Left renal pelvis (tissue), 4 donors: ENCODE measurements at places on chromosomes 2 and 18. TPM values are rescaled to one million over a fixed set of nuclear protein-coding genes. Genes with fewer than 3 reads are reported as not detected.
A peak's percentile ranks its signal among the peaks of the same experiment; 100 is the strongest.

DNA sequence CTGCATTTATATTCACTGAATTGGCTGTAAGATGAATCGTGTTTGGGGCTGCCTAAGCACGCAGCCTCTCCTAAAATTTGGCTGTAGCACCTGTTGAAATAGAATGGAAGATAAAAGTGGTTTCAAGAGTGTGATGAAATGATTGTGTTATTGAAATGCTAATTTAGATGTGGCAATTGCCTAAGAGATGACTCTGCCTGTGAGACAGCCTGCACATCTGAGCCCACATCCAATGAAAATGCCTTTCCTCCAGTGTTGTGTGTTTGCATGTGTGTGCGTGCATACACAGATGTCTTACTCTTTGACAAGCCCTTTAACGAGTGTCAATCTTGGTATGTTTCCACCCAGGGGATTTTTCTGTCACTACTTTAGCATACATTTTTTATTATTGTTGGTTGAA is 346.9 kb downstream of the MEIS1 start:
- no peak for DNase-seq

DNA sequence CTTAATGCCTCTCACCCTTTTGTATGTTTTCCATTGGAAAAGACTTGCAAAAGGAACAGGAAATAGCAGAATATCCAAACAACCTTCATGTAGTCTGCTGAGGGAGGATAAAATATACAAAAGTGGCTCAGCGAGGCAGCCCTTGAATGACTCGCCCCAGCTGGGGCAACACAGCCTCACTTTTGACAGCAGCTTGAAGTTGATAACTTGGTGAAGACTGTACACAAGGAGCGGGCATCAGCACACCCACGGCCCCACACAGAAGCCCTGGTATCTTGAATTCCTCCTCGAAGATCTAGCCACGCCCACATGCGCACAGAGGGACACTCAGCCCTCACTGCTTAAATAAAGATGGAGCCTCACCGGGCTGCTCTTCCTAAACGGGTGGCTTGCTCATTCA is 161.0 kb downstream of the IRS1 start:
- no peak for DNase-seq

DNA sequence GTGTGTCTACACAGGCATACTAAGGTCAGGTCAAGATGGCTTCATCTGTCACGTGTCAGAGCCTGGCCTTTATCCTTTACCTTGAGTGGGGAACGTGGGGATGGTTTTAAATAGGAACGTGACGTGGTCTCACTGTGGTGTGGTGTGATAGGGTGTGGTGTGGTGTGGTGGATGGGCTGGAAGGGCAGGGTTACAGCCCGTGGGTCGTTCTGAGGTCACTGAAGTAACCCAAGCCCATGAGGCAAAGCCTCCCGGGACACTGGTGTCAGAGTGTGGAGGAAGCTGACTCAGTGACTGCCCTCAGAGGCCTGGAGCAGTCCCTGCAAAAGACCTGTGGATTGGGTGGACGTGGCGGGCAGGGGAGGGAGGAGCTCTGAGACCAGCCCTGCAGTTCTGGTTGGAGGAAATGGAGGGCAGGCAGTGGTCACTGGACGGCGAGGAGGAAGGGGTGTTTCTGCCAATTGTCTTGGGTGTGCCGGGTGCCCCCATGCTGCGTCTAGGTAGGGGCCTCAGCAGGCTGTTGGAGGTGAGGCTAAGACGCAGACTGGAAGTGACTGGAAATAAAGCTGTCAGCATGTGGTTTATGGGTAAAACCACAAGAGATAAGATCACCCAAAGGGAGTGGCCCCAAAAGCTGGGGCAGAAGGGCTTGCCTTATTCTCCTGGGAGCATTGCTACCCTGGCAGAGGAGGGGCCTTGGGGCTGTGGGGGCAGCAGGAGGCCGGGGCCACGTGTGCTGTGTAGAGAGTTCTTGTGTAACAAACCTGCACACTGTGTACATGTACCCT is 84.8 kb downstream of the SH3RF3 start:
- no peak for DNase-seq

DNA sequence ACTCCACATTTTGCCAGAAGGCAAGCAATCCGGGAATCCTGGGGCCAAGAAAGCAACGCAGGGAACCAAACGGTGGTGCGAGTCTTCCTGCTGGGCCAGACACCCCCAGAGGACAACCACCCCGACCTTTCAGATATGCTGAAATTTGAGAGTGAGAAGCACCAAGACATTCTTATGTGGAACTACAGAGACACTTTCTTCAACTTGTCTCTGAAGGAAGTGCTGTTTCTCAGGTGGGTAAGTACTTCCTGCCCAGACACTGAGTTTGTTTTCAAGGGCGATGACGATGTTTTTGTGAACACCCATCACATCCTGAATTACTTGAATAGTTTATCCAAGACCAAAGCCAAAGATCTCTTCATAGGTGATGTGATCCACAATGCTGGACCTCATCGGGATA is 26.8 kb downstream of the B3GNT2 start:
- DNase-seq = no peak

The ARHGAP28 gene
- 69.6 TPM for polyA plus RNA-seq

The SERPINB7 gene
- 0.92 TPM for polyA plus RNA-seq

DNA sequence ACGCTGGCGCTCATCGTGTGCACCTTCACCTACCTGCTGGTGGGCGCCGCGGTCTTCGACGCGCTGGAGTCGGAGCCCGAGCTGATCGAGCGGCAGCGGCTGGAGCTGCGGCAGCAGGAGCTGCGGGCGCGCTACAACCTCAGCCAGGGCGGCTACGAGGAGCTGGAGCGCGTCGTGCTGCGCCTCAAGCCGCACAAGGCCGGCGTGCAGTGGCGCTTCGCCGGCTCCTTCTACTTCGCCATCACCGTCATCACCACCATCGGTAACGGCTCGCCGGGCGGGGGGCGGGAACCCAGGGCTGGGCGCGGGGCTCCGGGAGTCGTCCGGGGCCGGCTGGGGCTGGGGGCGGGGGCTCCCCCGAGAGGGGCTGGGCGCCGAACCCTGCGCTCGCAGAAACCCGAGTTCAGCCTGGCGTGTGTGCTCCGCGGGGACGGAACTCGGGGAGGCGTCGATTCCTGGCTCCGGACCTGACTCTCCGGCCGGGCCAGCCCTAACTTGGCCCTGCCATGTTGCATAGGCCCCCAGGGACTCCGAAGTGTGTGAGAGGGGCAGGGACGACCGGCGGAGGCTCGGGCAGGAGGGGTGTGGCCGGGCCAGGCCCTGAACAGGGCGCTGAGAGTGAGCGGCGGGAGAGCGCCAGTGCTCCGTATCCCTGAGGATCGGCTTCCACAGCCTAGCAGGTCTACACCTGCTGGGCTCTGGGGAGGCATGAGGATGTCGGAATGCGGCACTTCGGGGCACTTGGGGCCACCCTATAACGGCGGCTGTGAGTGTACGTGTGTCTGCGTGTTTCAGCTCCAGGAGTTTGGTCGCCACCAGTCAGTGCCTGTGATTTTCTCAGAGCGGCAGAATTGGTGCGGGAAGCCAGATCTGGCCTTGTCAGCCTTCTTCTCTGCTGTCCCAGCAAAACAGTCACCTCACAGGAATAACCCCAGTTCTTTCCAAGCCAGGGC is 651 bp downstream of the KCNK3 start:
- DNase-seq = no peak

The HSBP1L1 gene
- polyA plus RNA-seq = 18.4 TPM

DNA sequence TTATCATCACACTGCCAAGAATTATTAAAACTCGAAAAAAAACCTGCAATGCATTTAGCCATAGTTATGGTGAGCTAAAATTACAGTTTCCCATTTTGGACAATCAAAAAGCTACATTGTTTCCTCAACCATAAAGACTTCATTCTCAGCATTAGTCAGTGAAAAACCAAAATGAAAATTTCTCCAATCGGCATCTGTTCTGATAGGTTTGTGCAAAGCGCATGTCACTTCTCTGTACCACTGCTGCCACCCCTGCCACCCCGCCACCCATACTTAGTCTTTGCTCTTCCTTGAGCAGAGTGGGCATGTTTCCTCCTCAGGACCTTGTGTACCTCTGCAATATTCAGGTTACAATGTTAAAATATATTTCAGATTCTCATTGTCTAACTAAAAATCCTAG is 7.1 kb upstream of the ZBTB14 start:
- DNase-seq = no peak

The CFAP65 gene
- polyA plus RNA-seq = 0.20 TPM

- no peak for DNase-seq
Measured at GRCh38 chr2:208657468-208657867, 250.9 kb downstream of the PTH2R start.

The SERPINB13 gene
- polyA plus RNA-seq = not detected

GRCh38 chr2:74223941-74224770 is 25.7 kb downstream of the MTHFD2 start:
- DNase-seq = no peak

DNA sequence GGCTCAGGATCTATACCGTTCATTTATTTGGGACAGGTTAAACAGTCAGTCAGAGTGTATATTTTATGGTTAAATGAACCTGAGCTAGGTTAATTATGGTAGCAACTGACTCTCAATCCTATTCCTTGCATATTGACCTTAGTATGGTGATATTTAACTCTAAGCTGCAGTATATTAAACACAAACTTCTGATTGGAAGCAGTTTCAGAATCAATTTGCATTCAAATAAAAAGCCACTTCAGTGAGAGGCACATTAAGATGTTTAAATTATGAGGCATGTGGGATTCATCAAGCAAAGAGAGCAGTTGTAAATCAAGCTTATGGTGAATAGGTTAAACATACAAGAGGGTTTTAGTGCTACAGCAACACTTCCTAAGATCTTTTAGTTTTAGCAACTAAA is 40.4 kb downstream of the FRZB start:
- DNase-seq = no peak

GRCh38 chr2:173355132-173355865 is 627 bp downstream of the CDCA7 start:
- DNase-seq = peak; percentile 17

The COMMD1 gene
- 61.3 TPM for polyA plus RNA-seq

DNA sequence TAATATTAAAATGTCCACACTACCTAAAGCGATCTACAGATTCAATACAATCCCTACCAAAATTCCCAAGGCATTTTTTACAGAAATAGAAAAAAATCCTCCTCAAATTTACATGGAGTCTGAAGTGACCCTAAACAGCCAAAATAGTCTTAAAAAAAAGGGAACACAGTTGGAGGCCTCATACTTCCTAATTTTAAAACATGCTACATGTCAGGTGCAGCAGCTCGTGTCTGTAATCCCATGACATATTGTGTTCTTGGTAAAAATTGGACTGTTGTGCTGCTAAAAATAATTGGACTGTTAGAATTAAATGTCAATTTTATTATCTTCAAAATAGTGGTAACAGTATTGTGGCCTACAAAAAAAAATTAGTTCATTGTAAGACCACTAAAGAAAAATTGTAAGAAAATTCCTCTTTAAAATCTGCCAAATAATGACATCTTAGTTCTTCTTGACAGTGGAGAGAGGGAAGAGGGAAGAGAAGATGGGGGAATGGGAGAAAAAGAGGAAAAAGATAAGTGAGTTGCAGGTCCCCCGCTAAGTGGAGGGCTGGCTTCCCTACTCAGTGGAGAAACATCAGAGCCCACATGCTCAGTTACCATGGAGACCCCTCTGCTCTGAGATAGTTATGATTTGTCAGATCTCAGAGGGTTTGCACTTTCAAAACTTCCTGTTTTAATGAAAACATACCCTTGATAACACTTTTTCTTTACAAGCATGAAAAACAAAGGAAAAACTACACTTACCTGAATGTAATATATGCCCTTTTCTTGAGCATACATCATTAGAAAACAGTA is 46.5 kb downstream of the UNC50 start:
- no peak for DNase-seq

The BABAM2 gene
- polyA plus RNA-seq = 30.1 TPM

GRCh38 chr18:50320719-50321118 is 33.2 kb upstream of the CXXC1 start:
- no peak for DNase-seq

- DNase-seq = no peak
Measured at GRCh38 chr2:33709951-33710350, 110.9 kb upstream of the FAM98A start.

GRCh38 chr18:9750606-9751304 is 42.7 kb downstream of the RAB31 start:
- DNase-seq = no peak

The CTAGE1 gene
- not detected for polyA plus RNA-seq

DNA sequence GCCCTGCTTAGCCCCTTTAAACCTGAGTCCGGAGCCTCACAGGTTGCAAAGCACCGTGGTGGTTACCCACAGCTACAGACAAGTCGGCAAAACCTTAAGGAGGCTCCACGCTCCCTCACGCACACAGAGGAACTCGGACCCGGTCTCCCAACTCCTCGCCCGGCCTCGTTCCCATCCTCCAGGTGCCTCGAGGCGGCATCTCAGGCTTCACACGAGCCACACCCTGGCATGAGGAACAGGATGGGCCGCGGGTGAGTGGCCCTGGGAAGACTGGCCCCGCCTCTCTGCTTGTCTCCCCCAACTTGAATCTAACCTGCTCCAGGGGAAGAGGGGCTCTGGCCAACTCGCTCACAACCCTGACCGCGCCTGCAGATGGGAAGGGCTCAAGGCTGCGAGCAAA is 97.4 kb downstream of the EIPR1 start:
- DNase-seq = no peak

DNA sequence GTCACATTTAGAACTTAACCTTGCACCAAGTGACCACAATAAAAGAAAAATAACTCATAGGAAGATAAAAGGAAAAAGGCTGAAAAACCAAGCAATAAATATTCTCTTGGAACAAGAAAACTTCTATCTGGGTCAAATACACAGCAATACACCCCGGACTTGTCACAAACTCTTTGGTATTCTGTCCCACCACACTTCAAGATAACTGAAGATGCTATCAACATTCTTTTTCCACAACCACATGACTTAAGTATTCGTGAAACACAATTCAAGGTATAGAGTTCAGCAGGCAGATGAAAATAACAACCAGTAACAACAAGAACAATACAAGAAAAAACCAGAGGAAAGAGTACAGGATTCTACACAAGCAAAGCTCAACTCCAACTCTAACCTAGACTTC is 18.0 kb downstream of the MBD2 start:
- no peak for DNase-seq

DNA sequence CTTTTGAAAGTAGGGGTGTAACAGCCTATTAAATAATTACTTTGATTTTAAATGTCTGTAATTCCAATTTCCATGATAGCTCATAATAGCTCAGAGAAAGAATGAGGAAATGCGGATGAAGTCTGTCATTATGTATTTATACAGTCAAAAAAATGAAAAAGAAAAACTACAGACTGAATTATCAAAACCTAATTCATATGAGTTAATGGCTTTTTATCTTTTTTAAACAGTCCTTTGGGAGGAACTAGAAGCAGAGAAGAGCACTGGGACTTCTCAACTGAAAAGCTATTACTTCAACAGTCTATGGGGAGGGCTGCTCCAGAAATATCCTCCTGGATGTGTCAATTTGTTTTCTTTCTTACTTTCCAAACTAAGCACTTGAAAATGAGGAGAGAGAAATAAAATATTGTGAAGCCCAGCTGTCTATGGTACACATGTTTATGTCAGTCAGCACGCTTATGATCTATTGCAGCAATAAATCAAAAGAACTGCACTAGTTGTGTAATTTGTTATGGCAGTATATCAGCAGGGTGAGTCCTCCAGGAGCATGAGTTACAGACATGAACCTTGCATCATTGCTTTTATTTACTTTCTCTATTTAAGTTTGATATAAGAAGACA is 1550.2 kb downstream of the LRP1B start:
- DNase-seq = no peak
